MG63 (cell line): ENCODE measurements at places on chromosomes 7 and 10.

GRCh38 chr10:132326925-132327324 lies 5.1 kb upstream of the LRRC27 start:
- no peak for DNase-seq

- no peak for DNase-seq
These were observed 22.7 kb upstream of the CBLL1 start for GRCh38 chr7:107721286-107721685.

DNA sequence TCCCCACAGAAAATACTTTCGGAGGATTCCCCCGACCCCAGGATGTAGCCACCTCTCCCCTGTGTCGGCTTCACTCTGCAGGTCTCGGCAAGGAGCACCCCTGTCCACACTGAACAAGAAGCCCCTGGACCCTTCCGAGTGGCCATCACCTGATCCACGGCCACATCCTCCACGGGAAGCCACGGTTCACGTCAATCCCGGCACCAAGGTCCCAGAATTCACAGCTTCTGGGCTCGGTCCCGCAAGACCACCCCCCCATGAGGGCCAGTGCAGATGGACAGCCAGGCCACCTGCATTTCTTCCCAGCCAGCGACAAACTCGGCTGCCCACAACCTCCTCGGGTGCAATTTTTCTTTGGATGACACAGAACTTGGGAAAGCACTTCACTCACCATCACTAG lies 199.6 kb downstream of the PTPRN2 start:
- DNase-seq: no peak

GRCh38 chr10:23197416-23197861 lies 5.3 kb downstream of the PTF1A start:
- no peak for DNase-seq

- DNase-seq: no peak
These were observed 5.4 kb upstream of the FZD9 start for GRCh38 chr7:73427902-73428787.

DNA sequence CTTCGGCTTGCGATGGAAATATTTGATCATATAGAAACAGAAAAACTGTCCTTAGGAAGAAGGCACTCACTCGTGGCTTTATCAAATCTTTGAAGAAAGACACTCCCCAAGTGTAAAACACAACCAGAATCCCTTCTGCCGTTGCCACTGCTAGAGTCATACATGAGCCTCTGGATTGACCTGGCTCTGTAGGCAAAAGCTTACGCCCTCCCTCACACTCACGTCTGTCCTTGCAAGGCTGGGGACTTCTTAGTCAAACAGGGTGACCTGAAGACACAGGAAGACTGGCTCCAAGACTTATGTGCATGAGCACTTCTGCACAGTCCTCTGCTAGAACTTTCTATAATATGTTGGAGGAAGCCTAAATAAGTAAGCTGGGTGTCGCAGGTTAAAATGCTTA lies 135.4 kb upstream of the MDFIC start:
- DNase-seq: no peak

DNA sequence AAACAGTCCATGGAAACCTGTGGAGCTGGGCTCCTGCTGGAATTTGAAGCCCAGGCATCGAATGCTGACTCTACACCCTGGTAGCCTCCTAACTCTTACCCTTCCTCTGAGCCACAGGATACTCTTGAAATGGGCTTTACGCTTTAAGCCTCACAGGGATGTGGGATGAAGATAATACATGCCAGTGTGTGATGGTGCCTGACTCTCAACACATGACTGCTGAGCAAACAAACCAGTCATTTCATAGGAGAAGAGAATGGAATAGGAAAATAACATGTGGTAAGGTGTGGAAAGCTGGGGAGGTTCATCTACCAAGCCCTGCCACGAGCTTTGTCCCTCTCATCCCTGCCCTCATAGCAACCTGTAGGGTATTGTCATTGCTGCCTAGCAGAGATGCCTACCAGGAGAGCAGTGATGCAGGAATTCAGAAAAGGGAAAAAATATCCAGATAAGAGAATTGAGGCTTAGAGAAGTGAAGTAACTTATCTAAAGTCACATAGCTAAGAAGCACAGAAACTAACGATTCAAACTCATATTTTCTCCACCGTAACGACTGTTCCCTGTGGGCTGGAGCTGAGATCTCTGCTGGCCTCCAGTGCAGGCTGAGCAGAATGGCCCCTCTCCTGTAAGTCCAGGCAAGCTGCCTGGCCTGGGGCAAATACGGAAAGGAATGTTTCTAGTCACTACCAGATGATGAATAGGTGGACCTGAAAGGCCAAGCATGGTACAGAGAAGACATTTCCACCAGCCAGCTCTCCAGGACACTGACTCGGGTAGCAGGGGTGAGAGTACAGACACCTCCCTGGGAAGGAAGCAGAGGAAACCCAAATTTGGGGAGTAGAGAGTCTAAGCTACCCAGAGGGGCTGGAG lies 90.2 kb upstream of the DUSP5 start:
- DNase-seq: no peak

DNA sequence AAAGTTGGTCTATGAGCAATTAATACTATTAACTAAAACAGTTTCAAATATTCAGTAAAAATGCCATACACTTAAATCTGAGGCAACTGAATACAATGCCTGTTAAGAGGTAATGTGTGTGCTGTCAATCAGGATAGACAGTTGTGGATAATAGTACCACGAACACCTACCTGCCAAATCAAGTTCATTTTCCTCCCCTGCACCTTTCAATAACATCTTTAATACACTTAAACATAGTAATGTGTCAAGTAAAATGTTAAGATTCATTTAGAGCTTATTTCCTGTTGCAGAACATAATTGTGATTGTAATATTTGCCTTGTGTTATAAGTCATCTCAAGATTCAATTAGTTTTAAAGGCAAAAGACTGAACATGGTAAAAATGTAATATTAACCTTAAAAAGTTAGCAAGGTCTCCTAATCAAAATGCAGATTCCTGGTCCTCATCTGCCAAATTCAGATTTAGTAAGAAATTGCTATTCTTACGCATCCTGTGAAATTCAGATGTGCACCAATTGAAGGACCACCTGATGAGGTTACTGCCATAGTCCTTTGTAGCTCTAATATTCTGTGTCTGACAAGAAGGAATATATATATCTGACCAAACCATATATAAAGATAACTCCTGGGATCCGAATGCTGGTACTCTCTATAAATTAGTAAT lies 37.1 kb downstream of the COL1A2 start:
- DNase-seq: no peak

- DNase-seq: no peak
These were observed 55.2 kb downstream of the DOCK4 start for GRCh38 chr7:112150823-112151641.

DNA sequence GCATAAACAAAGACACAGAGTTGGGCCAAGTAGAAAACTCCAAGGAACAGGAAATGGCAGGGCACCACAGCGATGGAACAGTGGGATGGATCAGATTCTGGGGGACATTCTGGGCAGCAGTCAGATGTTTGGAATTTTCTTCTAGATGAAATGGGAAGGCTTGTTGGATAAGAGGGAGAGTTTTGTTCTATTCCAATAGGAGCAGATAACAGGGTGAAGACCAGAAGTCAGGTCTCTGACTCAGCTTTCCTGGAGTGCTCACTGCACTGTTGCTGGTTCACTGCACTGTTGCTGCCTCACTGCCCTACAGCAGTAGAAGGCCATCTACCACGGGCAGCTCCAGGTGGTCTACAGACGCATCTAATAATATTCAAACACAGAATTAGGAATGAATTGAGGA lies 135.6 kb downstream of the ATE1 start:
- peak; percentile 20 for DNase-seq

- DNase-seq: peak; percentile 16
These were observed at the start of gene ZNF804B for GRCh38 chr7:88759230-88760135. TSS of gene ZNF804B (plus strand) at chr7:88759700. CDS start at chr7:88759977, 277 bp downstream.

GRCh38 chr7:116950889-116951351 lies 2.4 kb upstream of the ST7 start:
- no peak for DNase-seq

GRCh38 chr10:123997486-123998196 lies 95.8 kb downstream of the CHST15 start:
- peak; percentile 75 for DNase-seq

DNA sequence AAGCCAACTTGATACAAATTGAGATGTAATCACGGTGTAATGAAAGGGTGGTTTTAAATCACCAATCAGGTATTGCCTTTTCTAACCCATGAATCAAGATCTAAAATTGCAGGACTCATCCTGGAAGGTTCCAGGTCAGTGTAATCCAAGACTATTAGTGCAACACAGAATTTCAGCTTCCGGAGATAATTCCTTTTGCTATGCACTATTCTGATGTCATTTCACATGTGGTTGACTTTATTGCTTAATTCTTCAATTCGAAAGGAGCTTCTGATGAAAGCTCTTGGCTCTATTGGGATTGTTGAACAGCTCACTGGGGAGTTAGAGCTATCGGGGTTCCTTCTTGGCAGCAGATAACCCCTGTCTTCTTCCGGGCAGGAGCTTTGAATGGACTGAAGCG lies 147.4 kb upstream of the INSYN2A start:
- no peak for DNase-seq

- DNase-seq: peak; percentile 84
These were observed 2.6 kb downstream of the PSMG3 start for GRCh38 chr7:1567049-1567771.

DNA sequence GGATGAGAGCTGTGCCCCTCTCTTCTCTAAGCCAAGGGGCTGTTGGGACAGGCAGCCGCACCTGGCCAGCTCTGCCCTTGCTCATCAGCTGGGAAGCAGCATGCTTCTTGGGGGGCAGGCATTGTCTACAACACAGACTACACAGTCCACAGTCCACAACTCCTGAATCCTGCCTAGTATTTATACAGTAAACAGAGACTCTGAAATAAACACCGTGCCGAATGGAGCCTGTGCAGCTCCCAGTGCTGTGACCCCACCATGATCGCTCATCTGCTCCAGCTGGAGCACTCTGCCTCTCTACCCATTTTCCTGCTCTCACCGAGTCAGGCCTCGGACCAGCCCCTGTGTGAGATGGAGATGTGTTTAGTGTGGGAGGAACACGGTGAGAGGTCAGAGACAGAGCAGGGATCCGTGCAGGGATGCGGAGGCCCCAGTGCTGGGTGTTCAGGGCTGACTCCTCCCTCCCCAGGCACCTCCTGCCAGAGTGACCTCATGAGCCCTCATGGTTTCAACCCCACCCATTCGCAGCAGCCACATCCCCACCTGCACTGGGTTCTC lies 608.0 kb downstream of the DNAJB6 start:
- no peak for DNase-seq

- peak; percentile 32 for DNase-seq
These were observed 5.7 kb upstream of the WDR86 start for GRCh38 chr7:151415375-151416105.

DNA sequence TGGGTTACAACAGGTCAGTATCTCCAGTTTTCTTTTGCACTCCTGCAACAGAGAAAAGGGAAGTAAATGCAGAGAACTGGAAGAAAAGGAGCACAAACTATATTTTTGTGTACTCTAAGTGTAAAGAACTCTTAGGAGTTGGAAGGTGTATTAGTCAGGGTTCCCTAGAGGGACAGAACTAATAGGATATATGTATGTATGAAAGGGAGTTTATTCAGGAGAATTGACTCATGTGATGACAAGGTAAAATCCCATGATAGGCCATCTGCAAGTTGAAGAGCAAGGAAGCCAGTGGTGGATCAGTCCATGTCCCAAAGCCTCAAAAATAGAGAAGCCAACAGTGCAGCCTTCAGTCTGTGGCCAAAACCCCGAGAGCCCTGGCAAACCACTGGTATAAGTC lies 22.6 kb upstream of the RAB18 start:
- DNase-seq: no peak

- no peak for DNase-seq
These were observed 130.8 kb upstream of the HPS1 start for GRCh38 chr10:98577578-98577977.

DNA sequence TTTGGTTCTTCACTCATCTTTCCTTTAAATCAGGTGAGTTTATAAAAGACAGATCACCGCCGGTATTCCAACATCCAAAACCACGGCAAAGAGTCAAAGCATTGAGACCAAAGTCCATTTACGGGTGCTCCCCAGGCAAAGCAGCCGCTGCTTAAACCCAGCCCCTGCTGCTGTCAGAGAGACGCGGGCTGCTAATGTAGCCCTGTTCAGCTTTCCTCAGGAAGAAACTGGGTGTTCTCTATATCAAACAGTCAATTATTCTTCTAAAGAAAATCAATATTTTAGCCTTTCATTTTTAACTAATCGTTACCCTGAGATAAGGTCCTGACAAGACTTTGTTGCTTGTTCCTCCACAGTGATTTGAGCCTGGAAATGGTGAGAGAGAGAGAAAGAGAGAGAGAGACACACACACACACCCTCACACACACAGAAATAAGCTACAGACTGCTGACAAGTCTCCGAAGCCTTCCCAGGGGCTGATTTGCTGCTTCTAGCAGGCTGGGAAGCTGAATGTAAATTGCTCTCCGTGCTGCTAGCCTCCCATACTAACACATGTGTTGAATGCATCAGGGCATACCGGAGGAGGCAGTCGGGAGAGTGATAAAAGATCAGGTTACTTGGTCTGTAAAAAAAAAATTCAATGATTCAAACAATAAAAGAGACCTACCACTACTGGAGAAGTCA lies 183.0 kb upstream of the ANK3 start:
- DNase-seq: peak; percentile 41

DNA sequence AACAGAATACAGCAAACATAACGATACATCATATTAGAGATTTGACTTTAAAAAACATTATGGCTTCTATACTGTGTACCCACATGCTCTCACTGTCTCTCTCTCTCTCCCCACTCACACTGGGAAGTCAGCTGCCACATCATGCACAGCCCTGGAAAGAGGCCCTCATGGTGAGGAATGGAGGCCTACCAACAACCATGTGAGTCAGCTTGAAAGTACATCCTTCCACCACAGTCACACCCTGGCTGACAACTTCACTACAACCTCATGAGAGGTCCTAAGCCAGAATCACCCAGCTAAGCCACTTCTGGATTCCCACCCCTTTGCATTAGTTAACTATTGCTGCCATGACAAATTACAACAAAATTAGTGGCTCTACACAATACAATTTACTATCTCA lies 23.3 kb upstream of the GPR22 start:
- peak; percentile 45 for DNase-seq

DNA sequence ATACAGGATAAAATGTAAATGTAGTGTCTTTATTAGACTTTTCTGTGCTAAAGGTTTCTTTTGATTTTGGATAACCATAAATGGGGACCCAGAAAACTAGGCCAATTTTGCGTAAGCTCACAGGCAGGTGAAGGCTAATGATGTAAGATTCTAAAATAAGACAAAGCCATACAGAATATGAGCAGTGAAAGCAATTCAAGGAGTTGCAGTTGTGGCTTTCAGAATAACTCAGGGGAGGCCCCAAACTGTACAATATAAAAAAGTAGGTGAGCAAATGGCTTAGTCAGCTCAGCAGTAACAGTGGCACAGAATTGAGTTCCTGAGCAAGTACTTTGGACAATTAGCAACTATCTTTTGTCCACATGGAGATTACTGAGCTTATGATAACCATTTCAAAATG lies 81.7 kb upstream of the NRP1 start:
- no peak for DNase-seq

- DNase-seq: no peak
These were observed 89.8 kb downstream of the PCLO start for GRCh38 chr7:83072576-83073517.
